ENCODE measurements at places on chromosomes 7 and 10. TPM values are rescaled to one million over a fixed set of nuclear protein-coding genes. Genes with fewer than 3 reads are reported as not detected.

Gene SP4
- total RNA-seq: 2.9 TPM

DNA sequence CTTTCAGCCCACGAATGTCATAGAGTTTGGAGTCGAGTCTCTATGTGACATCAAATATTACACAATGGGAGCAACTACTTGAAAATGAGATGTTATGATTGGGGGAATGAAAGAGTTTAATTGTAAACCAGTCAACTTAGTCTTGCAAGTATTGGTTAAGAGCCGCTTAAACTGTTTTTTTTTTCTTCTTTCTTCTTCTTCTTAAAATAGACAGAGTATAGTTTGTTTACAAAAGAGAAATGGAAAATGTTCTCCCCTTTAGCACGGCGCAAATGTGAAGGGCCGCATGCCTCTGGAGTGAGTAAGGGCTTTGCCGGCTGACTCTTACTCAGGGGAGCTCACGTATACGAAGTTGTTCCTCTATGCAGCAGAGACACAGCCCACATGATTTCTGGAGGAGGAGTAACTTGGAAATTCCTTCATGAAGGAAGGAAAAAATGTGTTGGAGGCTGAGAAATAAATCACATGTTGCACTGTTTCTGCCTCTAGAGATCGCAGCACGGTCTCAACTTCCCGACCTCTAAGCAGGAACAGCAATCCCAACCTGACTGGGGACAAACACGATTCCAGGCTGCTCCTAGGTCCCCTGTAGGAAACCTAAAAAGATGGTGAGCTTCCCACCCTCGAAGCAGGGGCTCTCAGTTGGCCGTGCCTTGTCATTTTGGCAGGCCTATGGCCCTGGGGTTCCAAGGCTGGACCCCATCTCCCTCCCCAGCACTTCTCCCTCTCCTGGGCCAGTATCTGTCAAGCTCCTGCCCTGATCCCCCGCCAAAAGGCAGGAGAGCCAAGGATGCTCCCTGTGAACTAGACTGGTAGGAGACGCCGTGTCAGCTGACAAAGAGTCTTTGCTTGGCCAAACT, 44.8 kb downstream of the MYOF start:
- DNase-seq: peak; percentile 72

DNA sequence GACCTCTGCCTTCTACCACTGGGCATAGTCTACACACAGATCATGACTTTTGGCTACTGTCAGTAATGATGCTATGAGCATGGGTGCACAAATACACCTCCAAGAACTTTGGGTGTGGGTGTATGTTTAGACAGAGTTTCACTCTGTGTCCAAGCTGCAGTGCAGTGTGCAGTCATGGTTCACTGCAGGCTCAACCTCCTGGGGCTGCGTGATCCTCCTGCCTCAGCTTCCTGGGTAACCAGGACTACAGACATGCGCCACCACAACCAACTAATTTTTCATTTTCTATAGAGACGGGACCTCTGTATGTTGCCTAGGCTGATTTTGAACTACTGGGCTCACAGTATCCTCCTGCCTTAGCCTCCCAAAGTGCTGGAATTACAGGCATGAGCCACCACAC, 194.4 kb downstream of the NSUN6 start:
- DNase-seq: no peak

DNA sequence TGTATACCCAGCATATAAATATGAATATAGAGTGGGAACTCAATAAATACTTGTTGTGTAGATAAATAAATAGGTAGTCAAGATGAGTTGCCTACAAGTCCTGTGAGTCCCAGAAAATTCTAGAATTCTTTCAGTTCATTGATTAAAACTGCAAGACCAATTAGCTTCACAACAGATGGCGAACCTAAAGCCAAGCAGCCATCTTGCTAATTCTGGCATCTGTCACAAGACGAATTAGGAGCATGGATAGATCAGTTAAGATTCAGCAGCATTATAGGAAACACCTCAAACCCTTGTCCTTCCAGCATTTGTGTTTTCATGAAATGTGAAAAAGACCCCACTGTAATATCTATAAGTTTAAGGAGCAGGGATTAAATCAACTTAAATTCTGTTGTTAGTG, 552.7 kb downstream of the MAGI2 start:
- DNase-seq: no peak

- no peak for DNase-seq
Observed at GRCh38 chr7:88200261-88200660, 19.6 kb downstream of the SRI start.

- no peak for DNase-seq
Observed at GRCh38 chr10:131678171-131678570, 222.6 kb upstream of the PPP2R2D start.

DNA sequence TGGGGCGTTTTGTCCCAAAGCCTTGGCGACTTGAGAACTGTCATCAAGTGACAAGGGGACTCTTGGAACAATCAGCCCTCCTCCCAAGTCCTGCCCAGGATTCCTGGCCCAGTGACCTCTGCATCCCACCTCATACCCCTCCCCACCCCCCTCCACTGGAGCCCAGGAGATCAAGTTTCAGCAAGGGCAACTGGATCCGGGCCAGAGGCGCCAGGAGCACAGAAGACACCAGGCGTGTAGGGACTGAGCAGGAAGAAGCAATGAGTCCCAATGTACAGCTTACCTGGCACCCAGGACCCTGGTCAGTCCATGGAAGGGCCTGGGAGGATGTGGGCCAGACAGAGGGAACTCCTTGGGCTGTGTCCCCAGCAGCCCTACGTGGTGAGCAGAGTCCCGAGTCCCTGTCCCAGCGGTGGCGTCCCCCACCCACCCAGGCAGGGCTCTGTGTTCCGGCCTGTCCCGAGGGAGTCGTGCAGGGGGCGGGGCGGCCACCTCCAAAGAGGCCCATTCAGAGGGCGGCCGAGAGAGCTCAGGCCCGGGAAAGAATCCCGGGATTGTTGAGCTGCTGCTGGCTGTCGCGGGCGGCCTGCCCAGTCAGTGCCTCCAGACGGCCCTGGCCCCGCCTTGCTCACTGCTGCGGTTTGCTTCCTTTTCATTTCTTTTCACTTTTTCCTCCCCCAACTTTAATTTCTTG, 254.1 kb downstream of the TNS3 start:
- DNase-seq: peak; percentile 91

Gene CCDC3
- total RNA-seq: 86.0 TPM

DNA sequence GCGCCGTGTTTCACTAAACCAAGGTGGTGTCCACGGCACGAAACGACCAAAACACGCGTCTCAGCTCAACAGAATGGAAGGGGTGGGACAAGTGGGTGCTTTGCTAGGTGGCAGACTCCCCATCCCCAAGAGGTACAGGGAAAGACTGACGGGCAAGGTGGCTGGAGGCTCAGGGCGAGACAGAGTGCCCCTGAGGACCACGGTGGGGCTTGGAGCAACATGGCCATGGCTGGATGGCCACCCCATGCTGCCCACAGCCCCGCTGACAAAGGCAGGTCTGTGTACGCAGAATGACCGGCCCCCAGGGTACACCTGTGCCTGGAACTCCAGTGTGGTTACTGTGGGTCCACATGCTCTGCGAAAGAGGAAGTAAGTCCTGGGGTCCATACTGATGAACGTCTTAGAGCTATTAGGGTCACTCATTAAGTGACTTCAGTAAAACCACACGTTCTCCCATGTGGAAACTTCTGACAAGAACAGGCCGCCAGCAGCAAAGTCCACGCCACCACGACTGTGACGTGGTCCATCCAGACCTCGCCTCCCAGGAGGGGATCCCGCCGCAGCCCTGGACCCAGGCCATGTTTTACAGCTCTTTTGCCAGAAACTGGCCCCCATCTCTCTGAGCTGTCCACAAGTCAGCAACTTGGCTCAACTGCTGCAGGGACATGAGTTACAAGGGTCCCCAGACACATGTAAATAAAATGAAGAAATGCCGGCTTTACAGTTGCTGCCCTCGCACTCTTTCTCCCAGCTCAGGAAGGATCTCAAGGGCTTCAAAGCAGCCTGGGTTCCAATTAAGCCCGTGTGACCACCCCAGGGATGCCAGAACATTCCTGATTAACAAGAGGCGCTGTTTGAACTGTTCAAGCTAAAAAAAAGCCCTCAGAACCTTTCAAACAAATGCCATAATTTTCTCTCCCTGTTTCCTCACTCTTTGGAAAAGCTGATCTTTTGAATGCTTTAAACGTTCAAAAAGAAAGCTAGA, 66.8 kb downstream of the MAD1L1 start:
- DNase-seq: no peak

Gene CLRN3
- total RNA-seq: not detected

DNA sequence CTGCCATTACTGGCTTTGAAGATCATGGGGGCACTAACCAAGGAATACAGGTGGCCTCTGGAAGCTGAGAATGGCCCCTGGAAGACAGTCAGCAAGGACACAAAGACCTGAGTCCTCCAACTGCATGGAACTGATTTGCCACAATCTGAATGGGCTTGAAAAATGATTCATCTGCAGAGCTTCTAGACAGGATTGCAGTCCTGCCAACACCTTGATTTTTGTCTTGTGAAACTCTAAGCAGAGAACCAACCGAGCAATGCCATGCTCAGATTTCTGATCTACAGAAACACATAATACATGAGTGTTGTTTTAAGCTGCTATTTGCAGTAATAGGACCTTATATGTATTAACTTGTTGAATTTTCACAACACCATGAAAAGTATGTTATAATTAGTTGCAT, 66.1 kb upstream of the SLC13A1 start:
- DNase-seq: no peak

GRCh38 chr10:5692461-5693358, 8.1 kb downstream of the TASOR2 start:
- peak; percentile 65 for DNase-seq

- no peak for DNase-seq
Observed at GRCh38 chr7:52708846-52709245, 326.6 kb upstream of the POM121L12 start.

Gene CFAP70
- not detected for total RNA-seq

Gene TMEM184A
- not detected for total RNA-seq
